ENCODE measurements at places on chromosomes 7 and 10. TPM values are rescaled to one million over a fixed set of nuclear protein-coding genes. Genes with fewer than 3 reads are reported as not detected.
A peak's percentile ranks its signal among the peaks of the same experiment; 100 is the strongest.

GRCh38 chr10:132118366-132118765 is 52.6 kb downstream of the JAKMIP3 start:
- DNase-seq, result no peak

DNA sequence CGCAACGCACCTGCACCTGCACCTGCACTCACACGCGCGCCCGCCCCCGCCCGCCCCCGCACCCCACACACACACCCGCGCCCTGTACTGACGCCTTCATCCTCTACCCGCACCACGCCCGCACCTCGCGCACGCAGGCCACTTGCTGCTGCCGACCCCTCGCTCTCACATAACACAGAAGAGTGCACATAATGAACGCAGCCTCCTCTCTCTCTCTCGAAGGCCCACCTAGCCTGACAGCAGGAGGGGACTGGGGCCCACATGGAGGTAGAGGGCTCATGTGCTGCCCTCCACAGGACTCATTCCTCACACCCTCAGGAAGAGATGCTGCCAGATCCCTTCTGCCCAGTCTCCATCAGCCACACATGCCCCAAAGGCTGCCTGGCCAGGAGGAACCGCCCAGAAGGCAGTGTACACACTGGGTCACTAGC is 432 bp upstream of the CAMK2B start:
- no peak for DNase-seq

- no peak for DNase-seq
These were observed 339.5 kb downstream of the WDR37 start for GRCh38 chr10:1395481-1396296.

DNA sequence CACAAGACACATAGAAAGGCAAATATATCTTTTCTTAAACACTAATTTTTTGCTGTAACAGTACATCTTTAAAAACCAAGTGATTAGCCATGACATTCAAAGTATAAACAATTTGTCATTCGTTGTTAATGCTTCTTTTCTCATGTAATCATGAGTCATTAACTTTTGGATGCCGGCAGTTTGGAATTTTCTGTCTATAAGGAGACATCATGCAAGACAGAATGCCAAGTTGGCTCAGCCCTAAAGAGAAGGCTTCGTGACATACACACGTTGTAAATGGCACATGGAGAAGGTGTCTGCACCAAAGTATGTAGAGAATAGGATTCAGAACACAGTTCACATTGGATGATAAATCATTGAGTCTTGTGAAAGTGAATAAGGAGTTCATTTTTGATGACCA is 35.9 kb downstream of the CCDC3 start:
- DNase-seq, result no peak

FANK1 gene
- total RNA-seq, result 0.60 TPM

- DNase-seq, result no peak
These were observed 15.8 kb upstream of the SLF2 start for GRCh38 chr10:100896876-100897461.

GRCh38 chr7:1934756-1935155 is 264.7 kb downstream of the ELFN1 start:
- no peak for DNase-seq

PPRC1 gene
- total RNA-seq, result 8.9 TPM

SPAM1 gene
- total RNA-seq, result not detected

RPEL1 gene
- total RNA-seq, result 0.20 TPM

CAV1 gene
- 1,079 TPM for total RNA-seq

TMEM254 gene
- 2.4 TPM for total RNA-seq

HABP2 gene
- under 0.01 TPM for total RNA-seq

HYAL4 gene
- total RNA-seq, result 0.20 TPM

- no peak for DNase-seq
These were observed 36.9 kb downstream of the FOXL3 start for GRCh38 chr7:326809-327232.

DNA sequence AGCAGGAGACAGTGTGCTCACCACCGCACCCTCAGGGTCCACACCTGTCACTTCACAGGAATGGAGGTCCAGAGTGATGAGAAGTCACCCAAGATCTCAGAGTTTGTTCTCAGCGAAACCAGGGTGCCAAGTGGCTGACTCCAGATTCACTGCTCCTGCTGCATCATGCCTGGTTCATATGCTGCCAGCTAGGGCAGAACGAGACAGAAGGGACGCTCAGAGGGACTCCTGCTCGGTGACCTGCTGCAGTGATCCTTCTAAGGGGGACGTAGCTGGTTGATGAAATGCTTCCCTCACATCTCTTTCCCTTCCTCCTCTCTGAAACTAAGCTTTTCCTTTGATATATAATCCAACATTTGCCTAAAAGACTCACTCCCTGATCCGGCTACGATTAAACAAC is 248.5 kb downstream of the SFMBT2 start:
- no peak for DNase-seq

GRCh38 chr7:2068693-2069471 is 163.9 kb downstream of the MAD1L1 start:
- DNase-seq, result no peak

GARIN1A gene
- total RNA-seq, result 0.20 TPM

DNA sequence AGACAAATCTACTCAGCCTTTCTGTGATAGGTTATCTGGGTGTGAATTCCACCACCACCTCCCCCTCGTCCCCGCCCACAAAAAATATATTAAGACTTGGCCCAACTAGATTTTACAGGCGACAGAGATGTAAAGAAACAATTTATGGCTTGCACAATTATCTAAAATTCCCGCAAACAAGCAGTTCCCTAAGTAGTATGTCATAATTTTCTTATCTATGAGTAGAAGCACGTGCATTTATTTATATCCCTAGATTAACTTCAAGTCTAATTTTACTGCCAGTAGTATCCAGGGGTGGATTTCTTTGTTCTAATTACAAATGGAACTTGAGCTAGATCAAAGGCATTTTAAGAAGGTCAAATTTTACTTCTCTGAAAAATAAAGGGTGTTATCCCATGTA is 1.7 kb downstream of the TSPAN12 start:
- DNase-seq, result no peak

DNA sequence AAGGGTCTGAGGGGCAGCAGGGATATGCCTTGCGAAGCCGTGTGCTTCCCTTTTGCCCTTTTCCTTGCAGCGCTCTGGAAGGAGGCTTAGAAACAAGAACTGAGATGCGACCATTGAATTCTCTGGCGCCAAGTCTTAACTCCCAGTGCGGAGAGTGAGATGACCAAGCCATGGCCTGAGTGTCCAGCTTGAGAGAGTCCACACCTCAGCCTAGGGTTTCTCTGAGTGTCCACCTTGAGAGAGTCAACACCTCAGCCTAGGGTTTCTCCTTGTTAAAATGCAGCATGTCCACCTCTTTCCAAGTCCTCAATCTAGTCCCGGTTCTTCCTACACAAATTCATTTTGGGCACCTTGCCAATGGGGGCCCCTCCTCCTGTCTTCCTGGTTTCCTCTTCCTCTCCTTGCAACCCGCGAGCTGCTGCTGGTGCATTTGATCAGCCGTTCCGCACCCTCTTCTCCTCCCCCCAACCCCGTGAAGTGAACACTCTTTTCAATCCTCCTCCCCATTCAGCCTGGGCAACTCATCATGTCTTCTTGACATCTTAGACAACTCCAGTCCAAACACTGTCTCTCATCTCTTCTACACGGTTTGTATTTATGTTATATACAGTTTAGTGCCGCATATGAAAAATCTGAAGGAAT is 178.2 kb upstream of the PITRM1 start:
- no peak for DNase-seq

FGFR2 gene
- total RNA-seq, result not detected

NYAP1 gene
- total RNA-seq, result 6.3 TPM

DNA sequence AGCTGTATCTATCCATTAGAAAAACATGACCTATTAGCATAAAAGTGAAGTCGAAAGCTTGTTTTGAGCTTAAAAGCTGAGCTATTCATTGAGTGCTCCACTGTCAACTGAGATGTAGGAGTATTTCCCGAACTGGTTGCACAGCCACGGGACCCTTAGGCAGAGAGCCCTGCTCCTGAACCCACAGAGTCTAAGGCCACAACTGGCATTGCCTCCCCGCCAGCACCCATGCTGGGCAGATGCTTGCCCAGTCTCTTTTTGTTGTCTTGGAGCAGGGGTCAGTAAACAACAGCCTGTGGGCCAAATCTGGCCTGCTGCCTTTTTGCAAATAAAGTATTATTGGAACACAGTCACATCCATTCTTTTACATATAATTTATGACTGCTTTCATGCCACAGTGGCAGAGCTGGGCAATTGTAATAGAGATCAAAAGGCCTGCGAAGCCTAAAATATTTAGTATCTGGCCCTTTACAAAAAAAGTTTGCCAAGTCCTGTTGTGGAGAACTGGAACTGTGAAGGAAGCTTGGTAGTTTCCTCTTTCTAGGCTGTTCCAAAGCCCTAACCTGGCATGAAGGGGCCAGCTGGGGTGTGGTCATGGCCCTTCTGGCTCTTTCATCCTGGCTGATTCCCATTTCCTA is 58.4 kb upstream of the WAPL start:
- no peak for DNase-seq

ASAH2 gene
- total RNA-seq, result 0.22 TPM

GRCh38 chr7:29105191-29105590 is 41.1 kb downstream of the CPVL start:
- no peak for DNase-seq

CLDN15 gene
- 1.3 TPM for total RNA-seq

TWIST1 gene
- total RNA-seq, result 0.44 TPM

- DNase-seq, result no peak
These were observed 93.9 kb downstream of the FAM53B start for GRCh38 chr10:124650263-124650662.

- no peak for DNase-seq
These were observed 214.2 kb downstream of the WDR11 start for GRCh38 chr10:121065330-121065729.

DNA sequence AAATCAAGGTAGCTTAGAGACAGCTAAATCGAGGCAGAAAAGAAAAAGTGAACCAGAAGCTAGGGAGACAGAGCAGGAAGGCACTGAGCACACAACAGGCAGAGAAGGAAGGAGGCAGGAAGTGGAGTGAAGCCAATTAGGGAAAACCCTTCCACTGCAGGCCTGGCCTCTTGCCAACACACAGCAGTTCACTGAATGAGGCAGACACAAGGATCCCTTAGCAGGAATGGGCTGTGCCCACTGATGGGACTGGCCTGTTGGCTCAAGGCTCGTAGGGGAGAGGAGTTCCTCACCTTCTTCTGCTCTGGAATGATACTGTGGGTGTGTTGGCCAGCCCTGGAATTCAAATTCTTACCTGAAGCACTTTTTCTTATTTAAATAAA is 220.3 kb upstream of the STK17A start:
- peak; percentile 55 for DNase-seq

KCP gene
- total RNA-seq, result not detected
